NCI-H2081 treated with DMSO at 0.1 percent for 48 hours (cell line): ENCODE measurements at places on chromosomes 16 and 17.

DNA sequence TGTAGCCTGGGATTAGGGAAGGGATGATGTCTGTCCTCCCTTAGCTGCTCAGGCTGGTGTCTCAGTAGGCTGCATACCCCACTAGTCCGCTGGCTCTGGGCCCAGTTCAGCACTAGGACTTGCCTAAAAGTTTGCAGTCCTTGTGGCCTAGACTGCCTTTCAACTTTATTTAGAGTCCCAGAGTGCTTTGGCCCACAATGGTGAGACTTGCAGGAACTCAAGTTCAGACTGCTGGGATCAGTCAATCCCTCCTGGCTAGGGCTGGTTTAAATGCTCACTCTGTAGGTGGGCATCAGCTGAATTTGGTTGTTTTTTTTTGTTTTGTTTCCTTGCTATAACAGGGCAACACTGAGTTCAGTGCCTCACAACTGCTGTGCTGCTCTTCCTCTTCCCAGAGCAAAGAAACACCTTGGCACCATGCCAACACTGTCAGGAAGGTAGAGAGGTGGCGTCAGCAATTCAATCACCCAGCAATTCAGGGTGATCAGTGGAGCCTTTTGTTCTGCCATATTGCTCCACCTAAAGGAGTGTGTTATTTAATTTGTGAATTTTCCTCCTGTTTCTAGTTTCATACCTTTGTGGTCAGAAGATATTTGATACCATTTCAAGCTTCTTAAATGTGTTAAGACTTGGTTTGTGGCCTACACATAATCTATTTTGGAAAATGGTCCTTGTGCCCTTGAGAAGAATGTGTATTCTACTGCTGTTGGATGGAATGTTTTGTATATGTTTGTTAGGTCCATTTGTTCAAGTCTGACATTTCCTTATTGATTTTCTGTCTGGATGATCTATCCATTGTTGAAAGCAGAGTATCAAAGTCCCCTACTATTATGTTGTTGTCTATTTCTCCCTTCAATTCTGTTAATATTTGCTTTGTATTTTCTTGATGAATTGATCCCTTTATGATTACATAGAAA is 284.0 kb upstream of the PMFBP1 start:
- DNase-seq = no peak

GRCh38 chr16:17759451-17760390 is 289.0 kb upstream of the XYLT1 start:
- DNase-seq = no peak

GRCh38 chr17:44221862-44222111 is 2.3 kb upstream of the UBTF start:
- DNase-seq = no peak

GRCh38 chr17:1474402-1475189 is 17.9 kb downstream of the MYO1C start:
- no peak for DNase-seq

GRCh38 chr16:56460101-56460500 is 8.7 kb downstream of the OGFOD1 start:
- no peak for DNase-seq

DNA sequence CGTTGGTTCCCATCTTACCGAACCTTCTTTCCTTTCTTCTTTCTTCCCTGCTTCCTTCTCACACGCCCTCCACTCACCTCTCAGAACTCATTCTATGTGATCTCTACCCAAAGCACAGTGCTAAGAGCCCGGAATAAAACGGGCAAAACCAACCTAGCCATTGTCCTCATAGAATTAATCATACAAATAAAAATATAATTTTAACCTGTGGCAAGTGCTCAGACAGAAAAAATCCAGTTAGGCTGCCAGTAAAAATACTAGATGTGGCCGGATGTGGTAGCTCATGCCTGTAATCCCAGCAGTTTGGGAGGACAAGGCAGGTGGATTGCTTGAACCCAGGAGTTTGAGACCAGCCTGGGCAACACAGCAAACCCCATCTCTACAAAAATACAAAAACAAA is 27.0 kb downstream of the BMERB1 start:
- DNase-seq = no peak

DNA sequence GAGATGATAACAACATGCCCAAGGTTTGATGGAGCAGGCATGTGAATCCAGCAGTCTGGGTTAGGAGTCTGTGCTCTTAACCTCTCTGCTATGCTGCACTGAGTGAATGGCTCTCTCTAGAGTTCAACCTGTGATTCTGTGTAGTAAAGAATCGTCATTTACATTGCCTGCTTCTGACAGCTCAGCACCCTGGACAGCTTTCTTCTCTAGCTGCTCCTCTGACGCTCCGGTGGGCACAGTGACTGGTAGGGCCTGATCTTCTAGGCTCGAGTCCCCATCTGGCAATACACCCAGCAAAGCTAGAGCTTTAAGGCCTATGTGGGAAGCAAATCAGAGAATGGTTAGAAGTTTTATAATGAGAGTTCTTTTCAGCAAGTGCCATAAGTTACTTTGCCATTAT is 85.3 kb upstream of the ATP2A3 start:
- DNase-seq = no peak

GRCh38 chr17:77611791-77612502 is 346.6 kb upstream of the TNRC6C start:
- DNase-seq = no peak

- no peak for DNase-seq
Observed at GRCh38 chr17:11853321-11854151, 143.7 kb downstream of the ZNF18 start.

- DNase-seq = no peak
Observed at GRCh38 chr16:69741951-69742904, 12.5 kb downstream of the NOB1 start.

GRCh38 chr16:14419817-14420216 is 210.2 kb downstream of the PARN start:
- no peak for DNase-seq

GRCh38 chr16:50160495-50161164 is 7.5 kb downstream of the TENT4B start:
- DNase-seq = no peak

- no peak for DNase-seq
Observed at GRCh38 chr16:72367851-72368250, 195.9 kb upstream of the PMFBP1 start.

GRCh38 chr16:84178146-84178765 is 8.6 kb downstream of the TAF1C start:
- no peak for DNase-seq

- no peak for DNase-seq
Observed at GRCh38 chr17:66292353-66292752, 10.1 kb upstream of the PRKCA start.

DNA sequence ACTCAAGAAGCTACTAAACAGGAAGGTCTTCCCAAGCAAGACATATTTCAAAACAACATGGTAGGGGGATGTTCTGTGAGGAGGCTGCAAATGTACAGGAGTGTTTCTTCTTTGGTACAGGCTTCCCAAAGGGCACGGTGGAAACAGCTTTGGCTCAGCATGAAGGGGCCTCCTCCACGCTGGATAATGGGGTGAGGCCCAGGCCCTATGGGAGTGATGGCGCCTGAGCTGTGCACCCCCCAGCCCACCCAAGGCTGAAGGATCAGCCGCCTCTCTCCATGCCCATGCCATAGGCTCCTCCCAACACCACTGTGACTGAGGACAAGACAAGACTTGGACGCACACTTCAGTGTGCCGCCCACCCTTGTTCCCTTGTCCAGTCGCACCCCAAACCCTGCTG is 6.8 kb downstream of the CD300E start:
- no peak for DNase-seq
